ENCODE measurements at places on chromosomes 4 and X.

- DNase-seq, result no peak
Observed at GRCh38 chr4:169397762-169398161, 127.0 kb upstream of the SH3RF1 start.

DNA sequence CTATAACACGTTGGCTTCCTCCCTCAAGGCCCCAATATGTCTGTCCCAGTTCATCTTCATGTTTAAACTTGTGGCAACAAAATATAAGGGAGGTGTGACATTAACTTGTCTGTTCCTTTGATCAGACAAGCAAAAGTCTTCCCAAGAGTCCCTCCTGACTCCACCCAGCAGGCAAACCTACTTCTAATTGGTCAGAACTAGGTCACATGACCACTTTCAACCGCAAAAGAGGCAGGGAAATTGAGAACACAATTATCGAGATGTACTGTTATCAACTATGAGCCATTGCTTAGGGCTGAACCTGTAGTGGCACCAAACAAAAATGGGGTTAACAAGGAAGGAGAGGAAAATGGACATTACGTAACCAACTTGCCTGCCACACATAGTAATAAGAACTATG lies 246.8 kb upstream of the TET2 start:
- no peak for DNase-seq

DNA sequence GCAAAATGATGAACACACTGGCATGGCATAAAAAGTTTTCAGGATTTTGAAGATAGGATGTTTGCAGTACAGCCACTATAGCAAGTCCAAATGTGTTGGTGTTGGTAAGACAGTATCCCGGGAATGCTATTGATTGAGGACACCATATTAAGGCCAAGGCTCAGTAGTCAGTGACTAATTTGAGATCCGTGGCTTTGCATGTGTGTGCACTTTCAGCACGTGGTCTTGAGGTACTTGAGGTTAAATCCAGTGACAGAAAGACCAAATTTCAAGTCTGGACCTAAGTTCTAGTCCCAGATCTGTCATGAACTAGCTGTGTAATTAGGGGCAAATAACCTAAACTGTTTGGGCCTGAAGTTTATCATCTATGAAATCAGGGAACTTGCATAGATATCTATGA lies 76.5 kb upstream of the ETNPPL start:
- DNase-seq, result no peak

- DNase-seq, result no peak
Observed at GRCh38 chrX:86028681-86029080, 18.7 kb downstream of the CHM start.

DNA sequence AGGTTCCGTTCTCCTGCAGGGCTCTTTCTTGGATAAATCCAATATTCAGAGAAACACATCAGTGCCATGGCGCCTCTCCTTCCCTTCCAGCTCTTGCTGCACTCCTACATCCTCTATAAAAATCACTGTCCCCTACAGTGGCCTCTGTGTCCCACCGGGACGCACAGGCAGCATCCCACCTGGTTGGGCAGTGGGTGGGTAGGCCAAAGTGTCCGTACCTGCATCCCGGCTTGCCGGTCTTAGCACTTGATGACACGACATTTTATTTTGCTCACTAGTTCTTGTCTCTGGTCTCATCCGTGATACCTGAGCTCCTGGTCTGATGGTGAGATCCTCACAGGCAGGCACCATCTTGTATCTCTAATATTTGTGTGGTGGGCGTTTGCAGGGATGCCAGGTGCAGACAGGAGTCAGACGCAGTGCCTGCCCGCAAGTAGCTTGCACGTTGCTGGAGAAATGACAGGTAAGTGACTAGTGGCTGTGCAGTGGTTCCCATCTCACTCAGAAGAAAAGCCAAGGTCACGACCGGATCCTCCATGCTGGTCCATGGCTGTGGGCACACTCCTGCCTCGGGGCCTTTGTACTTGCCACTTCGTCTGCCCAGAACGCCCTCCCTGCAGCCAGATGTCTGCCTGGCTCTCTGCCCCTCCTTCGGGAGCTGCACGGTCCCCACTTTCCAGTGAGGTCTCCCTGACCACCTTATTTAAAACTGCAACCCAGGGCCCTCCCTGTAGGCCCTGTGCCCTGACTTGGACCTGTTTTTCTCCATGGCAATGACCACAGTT lies 109.7 kb downstream of the SORCS2 start:
- no peak for DNase-seq

All from activated naive CD8-positive, alpha-beta T cell treated with anti-CD3 and anti-CD28 coated beads, Interleukin-2, amount 10 ng/mL, durations not matched to agents 7 days and 5 days (primary cell).